ENCODE measurements at places on chromosomes 2 and 18.
A peak's percentile ranks its signal among the peaks of the same experiment; 100 is the strongest.

DNA sequence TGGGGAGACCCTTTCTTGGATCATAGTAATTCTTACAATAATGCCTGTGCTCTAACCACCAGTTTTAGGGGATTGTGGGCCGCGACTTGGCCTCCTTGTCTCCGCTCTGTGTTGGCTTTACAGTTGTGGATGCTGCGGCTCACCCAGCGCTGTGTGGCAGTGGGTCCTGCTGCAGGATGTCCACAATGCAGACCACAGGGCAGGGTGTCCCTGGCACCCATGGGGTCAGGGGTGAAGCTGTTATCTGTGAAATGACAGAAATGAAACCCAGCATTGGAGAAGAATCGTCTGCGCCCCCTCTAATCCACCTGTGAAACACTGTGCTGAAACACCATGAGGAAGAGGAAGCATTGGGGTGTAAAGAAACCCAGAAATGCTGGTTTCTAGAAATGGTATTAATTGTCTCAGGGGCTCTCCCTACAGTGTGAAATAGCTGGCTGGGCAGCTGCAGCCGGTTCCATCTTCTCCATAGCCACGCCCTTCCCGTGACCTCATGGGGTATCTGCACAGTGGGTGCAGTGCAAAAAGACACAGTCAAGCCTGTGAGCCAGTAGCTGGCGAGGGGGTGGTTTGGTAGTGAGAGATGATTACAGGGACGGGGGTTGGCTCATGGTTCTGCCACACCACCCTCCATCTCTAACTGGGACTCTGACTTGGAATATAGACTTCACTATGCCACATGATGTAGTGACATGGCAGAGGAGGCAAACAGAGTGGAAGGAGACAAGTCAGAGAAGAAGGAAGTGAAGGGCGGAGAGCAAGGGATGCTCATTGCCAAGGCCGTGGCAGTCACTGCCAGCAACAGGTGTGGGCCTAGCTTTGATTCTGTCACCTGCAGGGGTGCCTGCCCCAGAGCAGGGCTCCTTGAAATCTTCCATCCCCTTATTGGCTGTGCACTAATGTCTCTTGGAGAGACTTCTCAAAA, 16.2 kb downstream of the INPP4A start:
- DNase-seq: peak; percentile 53

GRCh38 chr2:240252191-240252871, 111.9 kb upstream of the OTOS start:
- no peak for DNase-seq

GRCh38 chr2:206031950-206032567, 53.9 kb downstream of the INO80D start:
- no peak for DNase-seq

GRCh38 chr2:16665748-16666448, at the start of gene CYRIA:
Gene CYRIA (minus strand): TSS chr2:16665834. CDS start chr2:16588119, 77,715 bp downstream.
- peak; percentile 38 for DNase-seq

DNA sequence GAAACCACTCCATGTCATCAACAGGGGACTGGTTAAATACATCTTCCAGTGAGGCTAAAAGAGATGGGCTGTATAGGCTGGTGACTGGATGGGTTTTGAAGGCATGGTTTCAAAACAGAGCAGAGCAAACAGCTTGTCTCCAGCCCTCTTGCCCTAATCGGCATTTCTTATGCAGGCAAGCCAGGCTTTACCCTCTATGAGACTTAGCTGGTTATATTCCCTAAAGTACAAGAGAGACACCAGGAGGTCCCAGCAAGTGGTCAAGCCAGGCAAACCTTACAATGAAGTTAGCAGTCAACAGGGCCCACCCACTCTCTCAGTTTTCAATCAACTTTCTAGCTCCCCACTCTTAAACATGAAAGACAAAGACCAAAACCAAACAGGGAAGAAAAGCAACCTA, 19.0 kb downstream of the OSBPL1A start:
- DNase-seq: no peak

DNA sequence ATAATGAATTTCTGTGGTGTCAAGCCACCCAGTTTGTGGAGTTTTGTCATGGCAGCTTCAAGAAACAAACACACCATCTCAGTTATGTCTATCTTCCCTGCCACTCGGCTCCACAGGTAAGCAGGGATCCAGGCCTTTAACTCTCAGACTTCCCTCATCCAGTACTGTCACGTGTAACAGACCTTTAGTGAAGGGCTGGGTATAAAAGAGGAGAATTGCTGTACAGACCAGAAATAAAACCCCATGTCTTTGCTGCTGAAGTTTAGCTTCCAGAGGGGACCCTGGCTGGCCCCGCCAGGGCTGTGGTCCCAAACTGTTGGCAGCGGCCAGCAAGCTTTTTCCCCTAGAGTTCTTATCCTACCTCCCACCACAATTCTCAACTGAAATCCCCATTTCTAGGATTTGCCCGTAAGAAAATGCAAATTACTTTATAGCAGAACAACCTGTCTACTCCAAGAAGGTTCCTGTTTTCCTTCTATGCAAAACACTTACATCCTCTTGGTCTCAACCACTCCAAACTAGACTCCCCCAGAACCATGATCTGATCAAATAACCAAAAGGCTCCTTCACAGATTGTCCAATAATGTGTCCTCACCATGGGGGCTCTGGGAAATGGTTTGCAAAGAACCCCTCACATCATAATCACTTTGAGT, 438.0 kb upstream of the ID2 start:
- DNase-seq: no peak

- DNase-seq: no peak
These were observed 144.5 kb downstream of the BCL11A start for GRCh38 chr2:60408811-60409530.

- no peak for DNase-seq
These were observed 82.1 kb downstream of the BIN1 start for GRCh38 chr2:127024769-127025358.

- no peak for DNase-seq
These were observed 38.4 kb upstream of the ID2 start for GRCh38 chr2:8643250-8643995.

DNA sequence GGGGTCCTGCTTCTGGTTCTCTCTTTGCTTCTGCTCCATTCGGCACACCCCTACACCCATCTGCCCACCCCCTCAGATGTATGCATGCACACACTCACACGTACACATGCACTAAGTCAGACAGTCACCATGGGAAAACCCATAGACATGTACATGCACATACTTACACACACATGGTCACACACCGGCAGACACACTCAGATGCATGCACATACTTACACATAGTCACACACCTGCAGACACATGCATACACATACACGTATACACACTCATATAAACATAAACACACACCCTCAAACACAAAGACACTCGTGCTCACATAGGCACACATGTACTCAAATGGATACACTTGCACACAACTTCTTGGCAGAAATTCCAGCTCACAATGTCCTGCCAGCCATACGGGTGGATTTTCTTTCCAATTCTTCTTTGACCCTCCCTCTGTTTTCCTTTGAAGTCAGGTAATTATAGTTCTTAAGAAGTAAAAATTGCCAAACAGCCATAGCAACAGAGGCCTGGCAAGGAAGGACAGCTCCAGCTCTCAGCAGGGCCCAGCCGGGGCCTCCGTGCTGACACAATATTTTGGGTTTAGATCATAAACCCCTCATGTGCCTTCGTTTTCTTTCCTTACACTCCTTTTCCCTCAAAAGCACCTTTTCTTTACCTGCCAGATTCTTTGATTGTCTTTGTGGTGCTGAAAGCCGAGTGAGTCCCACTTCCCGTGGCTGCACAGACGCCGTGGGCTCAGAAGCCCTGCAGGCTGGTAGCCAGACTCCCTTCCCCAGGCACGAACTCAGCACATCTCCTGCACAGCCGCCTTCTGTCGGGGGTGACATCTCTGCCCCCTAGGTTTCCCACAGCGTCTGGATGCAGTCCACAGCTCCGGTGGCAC, 195.7 kb downstream of the ARL4C start:
- no peak for DNase-seq

DNA sequence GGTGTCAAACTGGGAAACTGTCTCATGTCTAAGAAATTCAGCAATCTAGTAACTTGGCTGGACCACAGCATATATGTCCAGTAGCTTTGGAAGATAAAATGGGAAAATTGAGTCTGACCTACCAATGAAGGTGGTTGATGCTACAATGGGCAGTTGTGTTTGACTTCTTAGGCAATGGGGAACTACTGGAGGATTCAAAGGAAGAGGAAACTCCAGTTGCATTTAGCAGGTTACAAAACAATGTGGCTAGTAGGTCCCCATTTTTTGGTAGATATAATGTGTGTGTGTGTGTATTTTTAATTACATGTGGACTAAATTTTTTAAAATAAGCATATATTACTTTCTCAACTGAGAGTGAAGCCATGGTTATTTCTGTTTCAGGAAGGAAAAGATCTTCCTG, 427.7 kb downstream of the NBAS start:
- no peak for DNase-seq

- no peak for DNase-seq
These were observed 209.2 kb downstream of the GBX2 start for GRCh38 chr2:235958931-235959410.

- no peak for DNase-seq
These were observed 150.1 kb upstream of the RMP24 start for GRCh38 chr18:35822413-35822812.

DNA sequence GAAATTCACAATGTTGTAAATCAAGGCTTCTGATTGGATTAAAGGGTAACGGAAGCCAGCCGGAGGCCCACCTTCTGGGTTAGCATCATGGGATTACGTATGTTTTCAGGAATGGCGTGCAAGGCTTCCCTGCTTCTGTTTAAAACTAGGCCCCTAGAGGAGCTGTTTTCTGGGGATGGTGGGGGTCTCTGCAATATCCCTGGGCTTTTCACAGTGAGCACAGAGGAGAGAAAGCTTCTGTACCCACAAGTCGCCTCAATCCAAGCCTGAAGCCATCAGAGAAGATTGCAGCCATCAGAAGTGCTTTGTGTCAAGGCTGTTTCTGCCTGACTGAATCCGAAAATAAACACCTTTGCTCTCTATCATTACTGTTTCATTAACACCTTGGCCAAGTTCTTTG, 226.9 kb upstream of the SMIM21 start:
- DNase-seq: no peak
